ENCODE measurements at places on chromosomes 11 and 22.

- peak; percentile 58 for DNase-seq
- no peaks in the 10 kb centered on the region for H3K27me3 ChIP-seq
- no peak overlapping the region for H3K27ac ChIP-seq
- H3K36me3 ChIP-seq, result no peaks in the 10 kb centered on the region
These were observed 39.4 kb downstream of the IRAG1 start for GRCh38 chr11:10653946-10654810.

GRCh38 chr11:112211536-112211935 is 14.7 kb upstream of the PTS start:
- H3K4me3 ChIP-seq, result no peak overlapping the region
- H3K27ac ChIP-seq, result no peak overlapping the region
- H3K4me1 ChIP-seq, result no peaks in the 10 kb centered on the region
- H3K27me3 ChIP-seq, result no peaks in the 10 kb centered on the region
- no peak for DNase-seq
- H3K36me3 ChIP-seq, result no peaks in the 10 kb centered on the region

GRCh38 chr22:21726650-21727049 is 8.9 kb downstream of the YPEL1 start:
- H3K27me3 ChIP-seq, result no peaks in the 10 kb centered on the region
- H3K36me3 ChIP-seq, result peaks cover 4% of the 10 kb centered on the region
- H3K4me3 ChIP-seq, result no peak overlapping the region
- H3K4me1 ChIP-seq, result peaks cover 7% of the 10 kb centered on the region

DNA sequence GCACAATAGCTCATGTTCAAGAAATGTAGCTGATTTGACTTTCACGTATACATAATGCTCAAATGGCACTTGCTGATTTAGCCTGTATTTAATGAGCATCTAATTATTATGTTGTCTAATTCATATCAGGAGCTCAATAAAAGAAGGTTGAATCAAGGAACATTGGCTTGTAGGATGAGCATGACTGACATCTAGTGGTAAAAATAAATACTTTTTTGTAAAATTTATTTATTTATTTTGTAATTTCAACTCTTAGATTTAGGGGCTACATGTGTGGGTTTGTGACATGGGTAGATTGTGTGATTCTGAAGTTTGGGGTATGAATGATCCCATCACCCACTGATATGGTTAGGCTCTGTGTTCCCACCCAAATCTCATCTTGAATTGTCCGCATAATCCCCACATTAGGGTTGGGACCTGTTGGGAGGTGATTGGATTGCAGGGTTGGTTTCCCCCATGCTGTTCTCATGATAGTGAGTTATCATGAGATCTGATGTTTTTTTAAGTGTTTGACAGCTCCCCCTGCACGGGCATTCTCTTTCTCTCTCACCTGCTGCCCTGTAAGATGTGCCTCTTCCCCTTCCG is 1.7 kb upstream of the OR52E5 start:
- peak; percentile 4 for DNase-seq
- H3K27ac ChIP-seq, result no peak overlapping the region
- no peaks in the 10 kb centered on the region for H3K36me3 ChIP-seq
- no peaks in the 10 kb centered on the region for H3K27me3 ChIP-seq
- H3K4me1 ChIP-seq, result no peaks in the 10 kb centered on the region
- H3K4me3 ChIP-seq, result no peak overlapping the region

DNA sequence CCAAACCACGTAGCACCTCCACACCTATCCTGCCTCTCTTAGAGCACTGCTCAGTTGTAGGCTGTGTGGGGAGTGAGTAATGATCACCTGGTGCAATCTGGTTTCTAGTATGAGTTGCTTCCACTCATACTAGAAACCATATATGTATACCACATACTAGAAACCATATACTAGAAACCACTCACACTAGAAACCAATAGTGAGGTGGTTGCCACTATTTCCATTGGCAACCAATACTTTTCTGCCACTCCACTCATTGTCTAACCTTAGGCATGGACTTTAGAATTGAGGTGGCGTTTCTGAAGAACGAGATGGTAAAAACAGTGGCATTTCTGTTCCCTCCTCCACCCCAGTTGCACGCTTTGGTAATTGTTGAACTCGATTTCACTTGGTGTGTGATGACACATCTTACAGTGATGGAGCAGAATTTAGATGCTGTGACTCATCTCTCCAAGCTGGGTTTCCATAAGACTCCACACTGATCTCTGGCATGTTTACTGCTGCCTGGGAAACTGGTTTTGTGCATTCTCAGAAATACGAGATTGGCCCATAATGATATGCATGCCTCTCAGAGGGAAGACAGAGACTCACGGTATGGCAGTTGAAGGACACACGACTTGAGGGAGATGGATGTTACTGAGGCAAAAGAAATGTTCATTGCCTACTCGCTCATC is 82.9 kb downstream of the KIRREL3 start:
- H3K4me3 ChIP-seq, result no peak overlapping the region
- DNase-seq, result no peak
- no peaks in the 10 kb centered on the region for H3K36me3 ChIP-seq
